ENCODE measurements at places on chromosomes 2 and 18.
A peak's percentile ranks its signal among the peaks of the same experiment; 100 is the strongest.

DNA sequence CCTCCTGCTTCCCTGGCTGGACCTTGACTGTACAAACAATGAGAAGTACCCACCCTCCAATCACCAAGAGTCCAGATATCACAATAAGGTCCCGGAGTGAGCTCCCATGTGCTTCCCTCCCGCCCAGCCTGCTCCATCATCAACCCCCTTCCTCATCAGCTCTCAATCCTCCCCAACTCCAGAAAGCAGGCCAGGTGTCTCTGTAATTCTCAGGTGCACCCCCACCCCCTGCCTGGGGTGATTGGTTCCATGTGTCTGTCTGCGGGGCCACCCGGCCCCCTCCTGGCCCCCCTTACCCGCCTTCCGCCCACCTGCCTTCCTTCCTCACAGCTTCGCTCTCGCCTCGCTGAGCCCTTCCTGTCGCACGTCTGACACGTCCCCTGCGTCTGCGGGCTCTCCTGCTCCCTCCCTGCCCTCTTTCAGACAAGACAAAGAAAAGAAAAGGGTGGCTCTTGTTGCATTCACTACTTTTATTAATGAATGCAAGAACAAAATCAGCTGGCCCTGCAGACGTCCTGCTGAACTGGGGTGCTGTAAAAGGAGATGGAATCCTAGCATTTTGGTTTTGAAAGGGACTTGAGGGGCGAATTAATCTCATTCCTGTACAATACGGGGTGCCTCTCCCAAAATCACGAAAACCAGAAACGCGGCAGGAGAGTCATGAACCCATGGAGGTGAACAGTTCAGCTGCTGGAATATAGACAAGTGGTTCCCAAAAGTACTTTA lies 26.5 kb upstream of the IGFBP2 start:
- peak; percentile 54 for DNase-seq

DNA sequence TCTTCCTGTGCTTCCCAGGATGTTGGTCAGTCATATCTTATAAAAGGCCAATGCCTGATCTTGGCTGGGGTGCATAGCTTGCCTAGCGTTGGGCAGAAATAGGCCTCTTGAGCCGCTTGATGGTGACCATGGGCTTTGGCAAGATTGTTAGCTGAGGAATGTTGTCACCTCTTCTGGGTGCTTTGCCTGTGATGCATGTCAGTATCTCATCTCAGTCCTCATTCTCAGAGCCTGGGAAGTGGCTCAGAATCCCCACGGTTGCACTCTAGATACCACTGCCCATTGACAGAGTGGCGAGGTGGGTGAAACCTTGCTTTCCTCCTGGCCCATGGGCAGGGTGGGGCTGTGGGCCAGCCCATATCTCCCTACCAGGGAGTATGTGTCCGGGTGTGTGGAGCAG lies 79.2 kb upstream of the MGAT5 start:
- DNase-seq = no peak

DNA sequence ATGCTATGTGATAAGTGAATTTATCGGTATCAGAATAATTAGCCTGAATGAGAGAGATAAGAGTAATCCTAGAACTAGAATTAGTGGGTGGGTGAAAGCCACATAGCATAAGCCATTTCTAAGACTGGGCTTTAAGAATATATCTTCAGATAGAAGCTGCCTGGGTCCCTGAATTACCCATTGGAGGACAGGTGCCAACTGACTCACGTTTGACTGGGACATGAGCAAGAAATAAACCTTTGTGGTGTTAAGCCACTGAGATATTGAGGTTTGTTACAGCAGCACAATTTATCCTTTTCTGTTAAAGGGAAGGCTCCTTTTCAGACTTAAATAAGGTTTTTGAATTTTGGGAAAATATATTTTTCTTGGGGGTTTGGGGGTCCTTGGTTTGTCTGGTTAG lies 95.9 kb downstream of the POLE4 start:
- no peak for DNase-seq

DNA sequence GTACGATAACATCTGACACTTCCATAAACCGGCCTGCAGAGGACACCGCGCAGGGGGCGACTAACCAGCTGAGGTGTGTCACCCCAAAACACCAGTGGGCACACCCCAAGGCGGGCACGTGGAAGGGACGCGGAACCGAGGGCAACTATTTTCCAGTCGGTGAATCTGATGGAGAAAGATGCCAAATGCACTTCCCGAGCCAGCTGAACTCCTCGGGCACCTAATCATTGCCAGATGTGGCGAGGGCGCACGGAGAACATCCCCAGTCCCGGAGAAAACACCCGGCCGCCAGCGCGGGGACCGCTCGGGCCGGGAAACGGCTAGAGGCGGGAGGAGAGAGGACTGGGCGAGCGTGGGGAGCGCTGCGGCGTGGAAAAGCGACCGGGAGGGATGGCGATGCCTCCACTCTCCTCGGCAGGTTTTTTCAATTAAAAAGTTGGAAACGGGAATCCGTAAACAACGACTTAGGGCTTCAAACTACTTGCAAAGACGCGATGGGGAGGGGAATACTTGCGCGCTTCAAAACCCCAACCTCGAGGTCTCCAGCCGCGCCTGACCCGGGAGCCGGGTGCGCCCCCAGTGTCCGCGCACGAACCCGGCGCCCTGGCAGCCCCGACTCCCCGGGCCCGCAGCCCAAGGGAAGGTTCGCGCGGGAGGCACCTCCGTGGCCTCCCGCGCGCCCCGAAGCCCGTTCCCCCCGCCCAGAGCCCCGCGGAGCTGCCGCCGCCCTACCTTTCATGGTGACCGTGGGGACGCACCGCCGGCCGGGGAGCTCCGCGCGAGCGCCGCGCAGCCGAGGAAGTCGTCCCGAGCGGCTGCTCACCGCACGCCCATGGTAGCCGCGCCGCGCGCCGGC lies 497 bp downstream of the COLEC12 start:
- DNase-seq = peak; percentile 68

DNA sequence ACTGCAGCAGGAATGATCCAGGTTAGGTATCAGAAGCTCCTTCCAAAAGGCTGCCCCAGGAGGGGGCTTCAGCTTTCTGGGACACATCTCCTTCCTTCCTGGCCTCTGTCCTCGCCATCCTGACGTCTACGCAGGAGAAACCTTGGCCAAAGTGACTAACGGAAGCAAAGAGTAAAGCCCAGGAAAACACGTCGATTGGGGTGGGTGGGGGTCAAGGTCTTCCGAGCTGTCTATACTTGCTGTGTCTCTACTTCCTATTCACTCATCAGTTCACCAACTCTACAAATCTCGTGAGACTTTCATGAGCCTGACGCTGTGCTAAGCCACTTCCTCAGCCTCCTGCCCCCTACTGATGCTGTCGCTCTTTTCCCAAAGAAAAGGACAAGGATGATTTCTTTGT lies 212.6 kb downstream of the TNS1 start:
- DNase-seq = no peak

- DNase-seq = no peak
Measured at GRCh38 chr2:200640176-200640575, 54.4 kb downstream of the AOX1 start.

GRCh38 chr2:112843288-112843687 lies 6.7 kb upstream of the IL1B start:
- no peak for DNase-seq

DNA sequence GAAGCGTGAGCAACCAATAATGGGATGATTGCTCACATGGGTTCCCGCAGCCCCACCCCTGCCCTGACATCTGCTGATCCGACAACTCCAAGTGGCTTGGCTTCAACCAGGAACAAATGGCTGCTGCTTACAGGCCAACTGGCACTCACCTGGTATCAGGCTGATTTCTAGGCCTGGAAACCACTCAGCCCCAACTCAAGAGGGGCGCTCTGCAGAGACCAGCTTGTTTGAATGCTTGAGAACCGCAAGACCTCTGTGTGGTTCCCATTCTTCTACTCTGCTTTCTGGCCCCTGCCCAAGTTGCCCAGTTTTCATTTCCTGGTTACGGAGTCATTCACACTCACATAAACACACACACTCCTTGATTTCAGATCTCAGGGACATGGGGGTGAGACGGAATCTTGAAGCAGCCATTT lies 52.0 kb downstream of the TNP1 start:
- DNase-seq = peak; percentile 59

- DNase-seq = no peak
Measured at GRCh38 chr2:22842205-22842869, 542.6 kb upstream of the KLHL29 start.

GRCh38 chr18:12366379-12366778 lies 10.6 kb downstream of the AFG3L2 start:
- DNase-seq = no peak

DNA sequence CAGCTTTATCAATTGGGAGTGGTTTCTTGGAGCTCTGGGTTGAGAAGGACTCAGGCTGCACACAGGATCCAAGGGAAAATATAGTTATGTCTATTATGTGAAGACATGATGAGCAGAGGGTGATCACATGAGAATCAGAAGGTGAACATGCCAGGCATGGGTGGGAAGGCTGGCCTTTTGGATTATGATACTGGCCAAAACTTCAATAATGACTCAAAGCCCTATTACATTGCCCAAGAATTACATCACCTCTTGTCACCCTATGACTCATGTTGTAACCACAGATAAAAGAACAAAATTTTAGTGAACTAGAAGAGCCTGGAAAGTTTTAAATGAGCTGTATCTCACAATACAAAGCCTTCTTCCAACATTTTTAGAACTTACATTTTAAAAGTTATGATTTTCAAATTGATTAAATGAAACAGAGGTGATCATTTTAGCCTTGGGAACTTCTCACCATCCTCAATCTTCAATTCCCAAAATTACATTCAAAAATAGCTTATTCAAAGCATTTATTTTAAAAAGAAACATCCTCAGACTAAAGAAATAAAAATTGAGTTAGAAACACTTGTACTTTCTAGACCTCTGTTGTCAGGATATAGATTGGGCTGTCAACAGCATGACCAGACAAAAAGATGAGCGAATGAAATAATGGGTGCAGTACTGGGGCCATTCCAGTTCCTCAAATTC lies 428.3 kb downstream of the MBD2 start:
- no peak for DNase-seq

- no peak for DNase-seq
Measured at GRCh38 chr2:102480285-102481195, 7.5 kb downstream of the SLC9A4 start.

GRCh38 chr2:9813312-9814128 lies 29.8 kb upstream of the TAF1B start:
- peak; percentile 76 for DNase-seq

- no peak for DNase-seq
Measured at GRCh38 chr2:148810081-148810480, 64.9 kb upstream of the KIF5C start.

GRCh38 chr2:190530248-190530900 lies 4.1 kb downstream of the NEMP2 start:
- no peak for DNase-seq

DNA sequence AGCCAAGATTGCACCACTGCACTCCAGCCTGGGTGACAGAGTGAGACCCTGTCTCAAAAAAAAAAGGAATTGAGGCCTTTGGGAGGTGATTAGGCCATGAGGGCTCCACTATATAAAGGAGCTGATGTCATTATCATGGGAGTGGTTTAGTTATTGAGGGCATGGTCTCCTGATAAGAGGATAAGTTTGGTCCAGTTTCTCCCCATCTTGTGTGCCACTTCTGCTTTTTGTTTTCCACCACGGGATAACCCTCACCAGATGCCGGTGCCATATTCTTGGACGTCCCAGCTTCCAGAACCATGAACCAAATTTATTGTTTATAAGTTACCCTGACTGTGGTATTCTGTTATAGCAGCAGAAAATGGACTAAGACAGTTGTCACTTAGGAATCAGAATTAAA lies 125.8 kb downstream of the C1D start:
- DNase-seq = no peak

DNA sequence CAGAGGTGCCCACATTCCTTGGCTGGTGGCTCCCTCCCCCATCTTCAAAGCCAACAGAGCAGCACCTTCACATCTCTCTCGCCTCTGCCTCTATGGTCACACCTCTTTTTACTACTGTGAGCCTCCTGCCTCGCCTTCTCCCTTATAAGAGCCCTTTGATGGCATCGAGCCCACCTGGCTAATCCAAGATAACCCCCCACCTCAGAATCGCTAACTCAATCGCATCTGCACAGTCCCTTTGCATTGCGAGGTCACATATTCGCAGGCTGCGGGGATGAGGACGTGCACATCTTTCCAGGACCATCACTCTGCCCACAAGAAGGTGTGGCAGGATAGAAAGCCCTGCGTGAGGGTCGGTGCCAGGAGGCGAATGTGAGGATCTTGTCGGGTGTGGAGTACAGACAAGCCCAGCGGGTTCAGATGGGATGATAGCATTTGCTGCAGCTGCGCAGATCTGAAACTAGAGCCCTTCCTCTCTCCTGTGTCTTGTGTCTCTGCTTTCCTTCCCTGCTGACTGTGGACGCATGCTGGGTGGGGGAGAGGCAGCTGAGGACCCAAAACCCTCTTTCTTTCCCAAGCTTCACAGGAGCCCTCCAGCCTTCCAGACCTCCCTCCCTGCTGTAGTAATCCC lies 148.3 kb upstream of the HDAC4 start:
- peak; percentile 7 for DNase-seq

DNA sequence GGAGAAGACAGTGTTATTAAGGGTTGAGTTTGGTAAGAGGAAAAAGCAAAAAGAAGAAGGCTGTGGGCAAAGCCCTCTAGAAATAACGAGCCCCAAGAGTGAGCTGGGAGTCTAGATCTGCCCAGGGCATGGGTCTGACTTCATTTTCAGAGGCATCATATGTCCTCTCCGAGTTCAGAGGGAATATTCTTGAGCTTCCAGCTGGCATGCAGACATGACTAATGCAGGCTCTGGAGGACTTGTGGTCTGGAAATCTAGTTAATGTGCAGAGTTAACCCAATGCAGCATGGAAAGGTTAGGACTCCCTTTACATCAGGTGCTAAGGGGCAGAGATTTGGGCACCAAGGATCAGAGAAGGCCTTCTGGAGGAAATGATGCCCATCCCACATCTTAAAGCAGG lies 7.3 kb downstream of the ACMSD start:
- no peak for DNase-seq

DNA sequence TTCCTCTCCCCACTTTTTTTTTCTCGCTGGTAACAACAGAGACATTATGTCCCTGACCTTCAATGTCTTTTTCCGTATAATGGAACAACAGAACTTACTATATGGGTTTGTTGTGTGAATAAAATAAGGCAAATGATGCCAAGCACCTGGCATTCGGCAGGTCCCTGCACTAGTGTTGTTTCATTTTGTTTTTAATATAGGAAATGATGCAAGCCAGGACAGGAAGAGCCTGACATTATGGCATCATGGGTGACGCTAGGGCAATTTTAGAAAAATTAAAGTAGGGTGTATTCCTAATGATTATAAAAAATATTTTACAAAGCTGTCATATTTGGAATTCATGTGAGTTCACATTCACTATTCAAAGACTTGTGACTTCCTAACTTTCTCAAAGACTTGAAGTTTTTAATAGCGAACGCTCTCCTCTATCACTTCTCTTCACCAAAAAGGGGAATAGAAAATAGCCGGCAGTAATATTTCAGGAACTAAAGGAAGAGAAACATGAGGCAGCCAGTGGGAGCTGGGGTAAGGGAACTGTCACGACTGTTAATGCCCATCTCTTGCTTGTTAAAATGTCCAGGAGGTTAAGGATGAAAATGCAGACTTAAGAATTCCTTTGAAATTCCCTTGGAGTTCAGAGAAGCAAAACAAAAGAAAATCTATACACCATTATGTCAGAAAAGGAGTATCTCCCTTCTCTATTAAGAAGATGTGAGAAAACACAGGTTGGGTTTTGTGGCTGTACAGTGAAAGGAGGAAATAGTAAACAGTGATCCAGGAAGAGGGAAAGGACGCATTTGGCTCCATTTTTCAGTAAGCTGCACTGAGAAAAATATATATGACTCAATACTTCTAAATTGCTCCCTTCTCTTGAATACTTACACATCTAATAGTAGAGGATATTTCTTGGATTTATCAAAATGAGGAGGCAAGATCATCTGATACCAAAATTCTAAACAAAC lies 60.2 kb downstream of the DPP4 start:
- DNase-seq = no peak

GRCh38 chr2:204109681-204110080 lies 173.1 kb downstream of the ICOS start:
- DNase-seq = no peak

- DNase-seq = no peak
Measured at GRCh38 chr18:40642692-40643229, 1312.3 kb upstream of the PIK3C3 start.
